ENCODE measurements at places on chromosomes 7 and 10. TPM values are rescaled to one million over a fixed set of nuclear protein-coding genes. Genes with fewer than 3 reads are reported as not detected.

Gene TAC1
- polyA plus RNA-seq: not detected

Gene DPCD
- 146 TPM for polyA plus RNA-seq

Gene EBLN1
- polyA plus RNA-seq: not detected

Gene EN2
- not detected for polyA plus RNA-seq

Gene ZNF487
- polyA plus RNA-seq: 5.3 TPM

Gene PLXNA4
- 15.6 TPM for polyA plus RNA-seq

Gene AQP1
- 33.3 TPM for polyA plus RNA-seq

Gene COL26A1
- polyA plus RNA-seq: 12.5 TPM

Gene HECW1
- 0.72 TPM for polyA plus RNA-seq

Gene NOS3
- polyA plus RNA-seq: 16.3 TPM

DNA sequence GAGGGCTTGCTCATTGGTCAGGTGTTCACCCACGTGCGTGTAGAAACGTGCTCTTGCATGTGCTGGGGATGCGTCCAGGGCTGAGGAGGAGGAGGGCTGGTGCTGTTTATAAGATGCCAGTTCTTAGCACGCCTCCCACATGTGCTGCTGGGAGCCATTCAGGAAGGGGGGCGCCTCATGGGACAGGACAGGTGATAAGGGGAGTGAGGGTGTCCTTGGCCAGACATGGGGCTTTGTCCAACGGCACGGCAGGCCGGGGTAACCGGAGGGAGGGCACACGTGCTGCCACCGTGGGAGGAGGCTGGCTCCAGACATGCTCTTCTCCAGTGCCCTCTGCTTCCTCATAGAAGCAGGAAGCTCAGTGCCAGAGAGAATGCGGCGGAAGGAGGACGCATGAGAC is 150.0 kb downstream of the ZMYND11 start:
- DNase-seq: no peak

DNA sequence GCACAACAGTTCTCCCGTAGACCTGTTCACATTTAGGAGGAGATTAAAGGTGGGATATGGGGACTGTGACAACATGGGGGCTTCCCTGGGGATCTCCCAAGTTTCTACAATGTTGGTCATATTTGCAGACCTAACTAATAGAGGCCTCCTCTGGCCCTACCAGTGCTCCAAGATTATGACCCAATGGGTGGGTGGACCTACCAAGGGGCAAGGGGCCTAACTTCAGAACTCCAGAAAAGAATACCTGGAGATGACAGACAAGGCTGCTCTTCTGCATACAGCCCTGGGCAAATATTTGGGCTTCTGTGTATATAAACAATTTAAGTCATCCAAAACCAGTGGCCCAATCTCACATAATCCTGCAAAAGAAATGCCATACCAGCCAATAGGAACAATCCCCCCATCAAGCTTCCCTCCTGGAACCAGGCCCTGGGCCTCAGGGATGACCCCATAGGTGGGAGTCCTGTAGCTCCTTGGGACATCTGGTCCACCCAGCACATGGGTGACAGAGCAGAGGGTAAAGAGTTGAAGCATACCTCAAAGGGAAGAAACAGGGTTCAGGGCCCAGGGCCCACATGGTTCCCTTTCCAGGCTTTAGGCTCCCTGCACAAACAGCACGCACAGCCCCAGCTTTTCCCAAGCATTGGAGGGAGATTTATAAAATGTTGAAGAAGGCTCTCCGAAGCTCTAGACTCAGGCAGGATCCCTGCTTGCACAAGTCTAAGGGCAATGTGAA is 86.1 kb upstream of the CHST15 start:
- DNase-seq: no peak

DNA sequence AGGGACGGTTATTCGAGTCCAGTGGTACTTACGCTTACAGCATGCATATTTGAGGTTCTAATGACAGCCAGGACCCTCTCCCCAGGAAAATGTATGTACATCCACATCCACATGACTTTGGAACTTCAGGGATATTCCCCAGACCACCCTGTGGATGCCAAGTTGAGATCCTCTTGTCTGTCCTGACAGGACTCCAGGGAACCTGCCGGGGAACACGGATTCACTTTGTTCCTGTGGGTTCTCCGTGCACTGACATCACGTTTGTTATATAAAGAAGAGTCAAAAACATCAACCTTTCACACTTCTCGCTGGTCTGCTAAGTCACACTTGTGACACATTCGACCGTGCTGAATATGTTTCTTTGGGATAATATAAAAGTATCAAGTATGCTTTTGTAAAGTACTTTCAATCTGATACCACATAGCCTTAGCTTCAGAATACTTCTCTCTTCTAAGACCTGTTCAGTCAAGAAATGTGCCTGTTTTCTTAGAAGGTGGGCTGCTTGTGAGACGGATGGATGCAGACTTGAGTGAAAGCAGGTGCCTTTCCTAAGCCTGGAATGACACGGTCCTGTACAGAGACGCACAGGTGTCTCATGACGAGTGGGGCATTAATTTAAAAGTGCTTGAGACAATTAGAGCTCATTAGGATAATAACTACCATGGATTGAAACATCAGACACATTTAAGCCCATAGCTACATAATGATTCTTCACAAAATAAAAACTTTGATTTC is 38.7 kb downstream of the CALML5 start:
- DNase-seq: no peak

GRCh38 chr10:35711615-35712411 is 69.7 kb upstream of the FZD8 start:
- no peak for DNase-seq

DNA sequence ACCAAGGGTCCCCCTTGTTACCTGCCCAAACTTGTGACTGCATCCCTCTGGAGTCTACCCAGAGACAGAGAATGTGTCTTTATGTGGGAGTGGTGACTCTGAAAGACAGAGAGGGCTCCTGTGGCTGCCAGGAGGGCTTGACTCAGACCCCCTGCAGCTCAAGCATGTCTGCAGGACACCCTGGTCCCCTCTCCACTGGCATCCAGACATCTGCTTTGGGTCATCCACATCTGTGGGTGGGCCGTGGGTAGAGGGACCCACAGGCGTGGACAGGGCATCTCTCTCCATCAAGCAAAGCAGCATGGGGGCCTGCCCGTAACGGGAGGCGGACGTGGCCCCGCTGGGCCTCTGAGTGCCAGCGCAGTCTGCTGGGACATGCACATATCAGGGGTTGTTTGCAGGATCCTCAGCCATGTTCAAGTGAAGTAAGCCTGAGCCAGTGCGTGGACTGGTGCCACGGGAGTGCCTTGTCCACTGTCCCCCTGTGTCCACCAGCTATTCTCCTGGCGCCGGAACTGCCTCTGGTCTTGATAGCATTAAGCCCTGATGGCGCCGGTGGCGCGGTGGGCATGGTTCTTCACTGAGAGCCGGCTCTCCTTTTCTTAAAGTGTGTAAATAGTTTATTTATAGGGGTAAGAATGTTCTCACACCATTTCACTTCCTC is 19.4 kb upstream of the SH2D4B start:
- no peak for DNase-seq

GRCh38 chr7:146146831-146147486 is 30.4 kb downstream of the CNTNAP2 start:
- DNase-seq: no peak

DNA sequence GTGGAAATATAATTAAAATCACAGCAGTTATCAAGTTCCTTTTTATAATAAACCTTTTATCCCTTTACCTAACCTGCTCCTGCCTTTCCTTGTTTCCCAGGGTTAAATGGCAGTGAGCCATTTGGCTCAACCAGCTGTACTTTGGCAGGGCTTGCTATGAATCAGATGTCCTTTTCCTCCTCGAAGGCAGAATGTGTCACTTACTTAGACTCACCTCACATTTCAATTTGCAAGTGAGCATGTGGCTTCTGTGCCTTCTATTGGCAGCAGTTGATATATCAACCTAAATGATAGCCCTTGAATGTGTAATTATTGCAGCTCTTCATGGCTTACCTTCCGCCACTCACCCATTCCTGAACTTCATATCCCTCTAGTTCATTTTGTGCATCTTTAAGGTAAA is 301.7 kb downstream of the CSTF2T start:
- DNase-seq: no peak

- DNase-seq: no peak
Observed at GRCh38 chr10:16799621-16800020, 17.6 kb downstream of the RSU1 start.

- DNase-seq: no peak
Observed at GRCh38 chr7:2517678-2518507, 1.7 kb upstream of the LFNG start.

DNA sequence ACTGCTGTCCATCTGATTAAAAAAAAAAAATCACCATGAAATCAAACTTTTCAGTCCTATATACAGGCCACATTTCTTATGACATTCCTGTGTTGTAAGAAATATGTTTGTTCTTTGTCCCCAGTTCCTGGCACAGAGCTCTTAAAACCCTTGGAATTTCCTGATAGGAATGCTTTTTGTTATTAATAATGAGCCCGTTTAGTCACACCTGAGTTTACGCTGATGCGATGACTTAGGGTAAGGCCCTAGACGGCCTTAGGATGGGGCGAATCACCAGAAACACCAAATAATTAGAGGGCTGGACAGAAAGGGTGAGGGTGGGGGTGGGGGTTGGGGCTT is 17.5 kb downstream of the TSPAN15 start:
- DNase-seq: no peak

DNA sequence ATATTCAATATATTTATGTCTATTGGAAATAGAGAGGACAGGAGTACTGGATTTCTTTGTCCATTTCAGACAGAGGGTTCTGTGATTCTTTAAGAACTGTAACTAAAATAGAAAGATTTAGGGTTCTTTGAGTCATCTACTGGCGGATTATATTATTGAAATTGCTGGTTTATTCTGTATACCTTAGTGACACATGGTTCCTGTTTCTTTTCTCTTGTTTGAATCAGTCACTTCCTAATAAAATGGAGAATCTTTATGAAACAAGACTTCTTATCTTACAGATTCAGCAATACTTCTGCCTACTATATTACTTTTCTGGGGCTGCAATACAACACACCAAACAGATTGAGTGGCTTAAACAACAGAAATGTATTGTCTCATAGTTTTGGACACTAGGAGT is 20.8 kb upstream of the ZNF800 start:
- no peak for DNase-seq

GRCh38 chr10:5321273-5321672 is 43.5 kb upstream of the UCN3 start:
- no peak for DNase-seq

DNA sequence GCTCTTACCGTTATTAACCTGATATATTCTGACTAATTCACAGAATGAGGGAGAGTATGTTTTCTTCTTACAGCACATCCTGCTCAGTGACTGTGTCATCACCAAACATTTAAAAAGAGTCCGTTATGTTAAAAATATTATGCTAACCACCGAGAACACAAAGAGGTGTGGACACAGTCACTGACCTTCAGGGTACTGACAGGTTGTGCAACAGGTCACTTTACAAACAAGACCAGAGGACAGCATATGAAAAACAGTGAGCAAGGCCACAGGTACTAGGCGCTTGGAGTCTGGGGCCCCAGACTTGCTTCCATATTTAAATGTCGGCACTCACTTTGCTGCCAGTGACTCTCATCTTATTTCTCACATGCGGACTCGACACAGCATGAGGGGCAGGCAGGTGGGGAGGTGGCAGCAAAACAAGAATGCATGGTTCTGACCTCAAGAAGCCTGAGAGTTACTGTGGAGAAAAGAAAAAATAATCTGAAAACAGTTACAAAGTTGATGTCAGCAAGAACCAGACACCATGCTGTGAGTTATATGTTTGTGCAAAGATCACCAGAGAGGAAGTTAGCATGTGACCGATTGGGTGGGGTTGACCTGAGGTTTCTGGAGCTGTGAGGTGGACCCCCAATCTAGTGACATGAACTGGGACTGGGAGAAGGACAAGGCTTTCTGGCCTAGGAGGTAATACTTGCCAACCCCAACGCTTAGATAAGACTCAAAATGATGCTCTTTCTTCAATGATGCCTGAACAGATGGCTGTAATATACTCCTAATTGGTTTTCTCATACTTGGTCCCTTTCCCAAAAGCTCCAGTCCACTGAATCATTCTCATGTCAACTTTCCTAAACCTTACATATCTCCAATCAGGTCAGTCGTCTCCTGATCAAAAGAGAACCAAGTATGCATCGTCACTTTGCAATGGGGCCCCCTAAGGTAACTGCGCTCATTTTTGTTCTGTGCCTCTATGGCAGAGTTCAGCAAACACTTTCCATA is 102.4 kb downstream of the HIPK2 start:
- DNase-seq: no peak

DNA sequence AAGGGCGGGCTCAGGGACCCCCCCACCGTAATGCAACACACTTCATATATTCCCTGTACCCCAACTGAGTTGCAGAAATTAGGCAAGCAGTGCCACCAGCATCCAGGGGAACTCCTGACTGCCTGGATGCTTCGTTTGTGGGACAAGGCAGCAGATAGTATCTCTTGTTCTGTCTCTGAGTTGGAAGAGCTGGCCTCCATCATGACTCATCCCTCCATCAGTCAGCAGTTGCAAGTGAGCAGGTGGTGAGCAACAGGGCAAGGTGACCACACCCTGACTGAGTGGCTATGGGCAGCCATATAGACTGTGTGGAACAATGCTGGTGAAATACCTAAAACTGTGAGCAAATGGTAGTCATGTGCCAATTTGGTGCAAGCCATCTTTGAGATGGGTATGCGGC is 22.8 kb upstream of the ADAMTS14 start:
- DNase-seq: no peak

GRCh38 chr10:90911133-90912051 is 9.5 kb downstream of the ANKRD1 start:
- peak; percentile 90 for DNase-seq

DNA sequence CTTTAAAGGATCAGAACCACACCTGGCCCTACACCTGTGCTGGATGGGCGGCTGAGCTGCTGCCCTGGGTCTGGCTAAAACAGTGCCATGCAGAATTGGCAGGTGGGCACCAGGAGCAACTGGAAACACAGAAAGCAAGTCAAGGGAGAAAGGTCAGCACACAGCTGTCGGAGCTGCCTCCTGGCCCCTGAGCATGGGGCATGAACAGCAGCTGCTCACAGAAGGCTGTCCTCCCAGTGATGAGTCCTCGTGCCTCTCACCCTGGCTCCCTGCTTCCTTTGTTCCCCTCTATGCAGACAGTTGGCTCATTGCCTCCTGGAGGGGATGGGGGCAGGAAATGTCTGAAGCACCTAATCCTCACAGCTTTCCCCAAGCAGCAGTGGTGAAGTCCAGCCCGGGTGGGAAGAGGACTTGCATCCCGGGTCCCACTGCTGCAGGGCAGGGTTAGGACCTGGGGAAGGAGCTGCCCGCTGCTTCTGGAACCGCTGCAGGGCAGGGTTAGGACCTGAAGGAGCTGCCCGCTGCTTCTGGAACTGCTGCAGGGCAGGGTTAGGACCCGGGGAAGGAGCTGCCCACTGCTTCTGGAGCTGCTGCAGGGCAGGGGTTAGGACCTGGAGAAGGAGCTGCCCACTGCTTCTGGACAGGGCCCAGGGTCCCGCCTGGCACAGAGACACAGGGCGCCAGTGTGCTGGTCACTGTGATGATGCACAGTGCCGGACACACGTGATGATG is 37.3 kb downstream of the VIPR2 start:
- DNase-seq: no peak
